ENCODE measurements at places on chromosomes 13 and 19.

GRCh38 chr19:56751078-56751489 lies 79.5 kb upstream of the ZNF835 start:
- no peak for DNase-seq

GRCh38 chr13:101626925-101627555 lies 174.6 kb downstream of the ITGBL1 start:
- DNase-seq = peak; percentile 60

DNA sequence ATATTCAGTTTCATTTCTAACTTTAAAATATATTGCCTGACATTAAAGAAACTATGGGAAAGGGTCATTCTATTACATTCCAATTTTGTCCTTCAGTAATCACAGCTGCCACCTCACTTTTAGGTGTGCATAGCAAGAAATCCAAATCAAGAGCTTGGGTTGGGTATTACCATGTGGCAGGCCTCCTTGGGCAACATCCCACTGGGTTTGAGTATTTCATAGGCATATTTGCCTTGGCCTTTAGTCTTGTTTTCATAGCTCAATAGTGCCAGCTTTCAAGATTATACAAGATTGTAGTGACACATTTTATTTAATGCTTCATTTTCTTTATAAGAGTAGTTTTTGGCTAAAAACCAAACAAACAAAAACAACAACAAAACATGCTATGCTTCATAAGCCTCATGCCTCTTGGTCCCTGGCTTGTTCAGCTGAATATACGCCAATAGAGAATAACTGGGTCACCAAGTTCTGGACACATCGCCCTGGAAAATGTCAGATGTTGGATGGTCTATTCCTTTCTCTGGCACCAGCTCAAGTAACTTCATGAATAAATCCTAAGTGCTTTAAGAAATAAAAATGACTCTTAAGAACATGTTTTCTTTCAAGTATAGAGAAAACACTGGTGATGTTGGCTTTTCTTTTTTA lies 167.4 kb upstream of the STARD13 start:
- no peak for DNase-seq

DNA sequence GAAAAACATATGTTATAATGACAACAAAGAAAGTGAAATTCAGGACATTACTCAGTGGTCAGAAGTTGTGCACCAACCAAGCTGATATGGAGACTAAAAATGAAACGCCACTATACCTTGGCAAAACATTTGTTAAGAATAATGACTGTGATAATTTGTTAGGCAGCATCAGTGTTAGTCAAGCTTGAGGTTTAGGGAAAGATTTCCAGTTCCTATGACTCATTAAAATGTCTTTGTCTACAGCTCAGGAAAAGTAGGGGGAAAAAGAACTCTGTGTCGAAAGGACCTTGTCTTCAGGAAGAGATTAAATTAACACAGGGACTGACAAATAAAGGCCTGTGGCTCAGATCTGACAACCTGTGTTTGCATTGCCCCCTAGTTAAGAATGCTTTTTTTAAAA lies 764.1 kb upstream of the SLITRK6 start:
- no peak for DNase-seq

DNA sequence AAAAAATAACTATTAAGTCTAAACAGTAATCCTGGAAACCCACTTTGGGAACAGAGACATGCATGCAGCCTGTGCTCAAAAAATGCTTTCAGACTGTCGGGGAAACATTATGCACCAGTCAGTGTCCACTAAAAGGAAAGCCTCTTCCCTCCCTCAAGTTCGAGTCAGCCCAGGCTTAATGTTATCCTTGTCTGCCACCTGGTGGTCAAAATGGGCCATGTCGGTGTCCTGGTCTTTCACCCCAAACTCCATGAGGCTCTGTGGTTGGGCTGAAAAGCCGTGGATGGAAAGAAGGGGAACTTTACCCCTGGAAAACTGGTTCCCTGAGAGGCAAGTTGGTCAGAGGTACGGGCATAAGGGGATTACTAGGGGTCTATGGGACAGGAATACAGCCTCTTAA lies 88.4 kb upstream of the ZNF492 start:
- DNase-seq = no peak

All from GM06990 (cell line).